MG63 (cell line): ENCODE measurements at places on chromosomes 5 and 9. TPM values are rescaled to one million over a fixed set of nuclear protein-coding genes. Genes with fewer than 3 reads are reported as not detected.
A peak's percentile ranks its signal among the peaks of the same experiment; 100 is the strongest.

DNA sequence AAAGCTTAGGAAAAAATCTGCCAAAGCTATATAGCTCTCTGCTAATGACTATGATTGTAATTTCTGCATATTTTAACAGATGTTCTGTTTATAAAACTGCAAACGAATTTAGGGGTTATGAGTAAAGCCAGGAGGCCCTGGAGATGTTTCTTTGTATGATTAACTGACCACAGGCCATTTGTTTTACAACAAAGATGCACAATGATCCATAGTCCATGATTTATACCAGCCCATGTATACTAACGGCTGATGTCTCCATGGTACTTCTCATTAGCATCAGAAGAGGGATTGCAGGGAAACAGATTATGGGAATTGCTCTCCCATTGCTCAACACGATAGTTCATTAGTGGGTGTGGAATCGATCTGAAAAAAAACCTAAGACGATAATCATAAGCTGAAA is 78.9 kb downstream of the PPP2R2B start:
- DNase-seq = no peak

- DNase-seq = no peak
Measured at GRCh38 chr5:50420343-50420935, 20.6 kb downstream of the EMB start.

- DNase-seq = no peak
Measured at GRCh38 chr9:12862611-12863410, 88.0 kb downstream of the LURAP1L start.

GRCh38 chr5:136043551-136043950 is 14.8 kb downstream of the TGFBI start:
- no peak for DNase-seq

- no peak for DNase-seq
Measured at GRCh38 chr9:134890155-134890495, 9.5 kb downstream of the FCN2 start.

DNA sequence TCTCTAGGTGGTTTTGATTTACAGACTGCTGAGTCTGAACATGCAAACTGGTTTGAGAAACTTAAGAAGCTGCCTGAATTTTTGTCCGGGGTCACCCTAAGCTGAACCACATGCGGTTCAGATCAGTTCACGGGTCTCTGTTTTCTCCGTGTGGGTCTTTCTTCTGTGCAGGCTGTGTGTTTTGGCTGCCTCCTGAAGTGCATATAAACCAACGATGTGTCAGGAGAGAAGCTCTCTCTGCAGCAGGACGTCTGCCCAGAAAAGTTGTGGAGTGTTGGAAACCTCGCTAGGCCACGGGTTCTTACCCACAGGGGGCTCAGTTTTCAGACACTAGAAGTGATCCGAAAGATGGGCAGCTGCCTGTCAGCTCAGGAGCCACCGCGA is 364.2 kb downstream of the IRX2 start:
- no peak for DNase-seq

- DNase-seq = no peak
Measured at GRCh38 chr9:123597876-123598556, 242.0 kb downstream of the CRB2 start.

- no peak for DNase-seq
Measured at GRCh38 chr5:25970906-25971489, 1067.4 kb downstream of the CDH9 start.

- DNase-seq = no peak
Measured at GRCh38 chr9:81489046-81489445, 200.3 kb downstream of the TLE1 start.

DNA sequence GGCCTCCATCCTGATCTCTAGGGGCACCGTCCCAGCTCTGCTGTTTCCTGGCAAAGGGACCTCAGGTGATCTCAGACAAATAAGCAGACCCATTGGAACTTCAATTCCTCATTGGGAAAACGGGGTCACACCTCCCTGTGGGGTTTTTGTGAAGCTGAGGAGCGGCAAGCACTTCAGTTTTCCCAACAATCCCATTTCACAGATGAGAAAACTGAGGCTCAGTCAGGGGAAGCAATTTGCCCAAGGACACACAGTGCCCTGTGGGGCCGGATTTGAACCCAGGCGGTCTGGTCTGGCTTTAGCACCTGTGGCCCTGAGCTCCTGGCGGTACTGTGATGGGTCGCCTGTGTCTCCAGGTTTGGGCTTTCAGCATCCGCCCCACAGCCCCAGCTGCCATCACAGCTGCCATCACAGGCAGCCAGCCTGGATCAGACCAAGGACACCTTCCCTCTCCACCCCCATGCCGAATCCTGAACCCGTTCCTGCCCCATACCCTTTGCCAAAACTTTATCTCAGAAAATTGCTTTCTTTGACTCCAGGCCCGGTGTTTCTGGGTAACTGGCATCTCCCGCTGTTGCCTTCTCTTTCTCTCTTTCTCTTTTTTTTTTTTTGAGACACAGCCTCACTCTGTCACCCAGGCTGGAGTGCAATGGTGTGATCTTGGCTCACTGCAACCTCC is 26.4 kb downstream of the NCS1 start:
- peak; percentile 51 for DNase-seq

DNA sequence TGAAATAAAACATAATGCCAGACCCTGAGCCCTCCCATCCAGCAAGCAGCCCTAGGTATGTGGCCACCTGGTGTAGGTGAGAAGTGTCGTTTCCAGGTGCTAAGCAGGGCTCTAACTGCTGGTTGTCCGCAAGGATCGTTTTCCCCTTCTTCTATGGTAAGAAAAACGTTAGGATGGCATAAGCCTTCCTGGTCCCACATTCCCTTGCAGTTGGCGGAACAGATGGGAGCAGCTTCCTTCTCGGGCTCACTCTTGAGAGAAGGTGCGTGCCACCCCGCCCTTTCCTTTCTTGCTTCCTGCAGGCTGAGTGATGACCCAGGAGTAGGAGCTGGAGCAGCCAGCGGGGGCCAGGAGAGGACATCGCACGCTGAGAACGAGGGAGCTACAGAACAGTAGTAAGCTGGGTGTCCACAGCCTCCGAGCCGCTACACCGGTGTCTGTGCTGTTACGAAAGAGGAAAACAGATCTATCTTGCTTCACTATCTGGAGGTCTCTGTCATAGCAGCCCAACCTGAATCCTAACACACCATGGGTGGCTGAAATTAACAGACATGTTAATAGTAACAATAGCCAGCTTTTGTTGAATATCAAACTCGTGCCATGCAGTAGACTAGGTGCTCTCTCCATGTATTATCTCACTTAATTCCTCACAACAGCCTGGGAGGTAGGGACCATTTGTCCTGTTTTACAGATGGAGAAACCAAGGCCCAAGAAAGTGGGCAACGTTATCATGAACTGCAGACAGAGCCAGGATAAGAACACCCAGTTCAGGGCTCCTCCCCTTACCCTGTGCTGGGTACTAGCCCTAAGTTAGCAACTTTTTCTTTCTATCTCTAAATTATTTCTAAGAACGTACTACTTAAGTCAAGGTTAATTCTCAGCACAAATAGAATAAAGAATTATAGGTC is 139.8 kb downstream of the COL23A1 start:
- DNase-seq = no peak

DNA sequence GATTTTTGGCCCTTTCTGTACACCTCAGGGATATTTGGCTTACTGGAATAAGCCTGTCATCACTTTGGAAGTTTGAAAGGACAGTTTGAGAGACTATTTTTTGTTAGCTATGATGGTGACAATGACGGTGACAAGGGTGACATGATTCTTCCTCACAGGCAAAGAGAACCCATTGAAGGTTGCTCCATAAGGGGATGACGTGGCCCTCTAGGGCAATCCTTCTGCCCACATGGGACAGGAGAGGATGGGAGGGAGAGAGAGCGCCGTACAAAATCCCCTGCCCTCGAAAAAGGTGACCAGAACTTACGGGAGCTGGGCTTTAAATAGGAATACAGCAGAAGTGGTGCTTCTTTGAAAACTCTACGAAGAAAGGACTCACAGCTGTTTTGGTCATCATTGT is 22.6 kb downstream of the HRH2 start:
- no peak for DNase-seq

DNA sequence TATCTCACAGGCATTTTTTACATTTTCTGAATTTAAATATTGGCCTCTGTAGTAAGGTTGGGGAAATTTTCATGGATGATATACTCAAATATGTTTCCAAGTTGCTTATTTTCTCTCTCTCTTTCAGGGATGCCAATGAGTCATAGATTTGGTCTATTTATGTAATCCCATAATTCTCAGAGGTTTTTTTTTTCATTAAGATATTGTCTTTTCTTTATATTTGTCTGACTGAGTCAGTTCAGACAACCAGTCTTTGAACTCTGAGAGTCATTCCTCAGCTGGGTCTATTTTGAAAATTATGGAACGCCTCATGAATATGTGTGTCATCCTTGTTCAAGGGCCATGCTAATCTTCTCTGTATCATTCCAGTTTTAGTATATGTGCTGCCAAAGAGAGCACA is 223.2 kb downstream of the PCSK1 start:
- DNase-seq = no peak

DNA sequence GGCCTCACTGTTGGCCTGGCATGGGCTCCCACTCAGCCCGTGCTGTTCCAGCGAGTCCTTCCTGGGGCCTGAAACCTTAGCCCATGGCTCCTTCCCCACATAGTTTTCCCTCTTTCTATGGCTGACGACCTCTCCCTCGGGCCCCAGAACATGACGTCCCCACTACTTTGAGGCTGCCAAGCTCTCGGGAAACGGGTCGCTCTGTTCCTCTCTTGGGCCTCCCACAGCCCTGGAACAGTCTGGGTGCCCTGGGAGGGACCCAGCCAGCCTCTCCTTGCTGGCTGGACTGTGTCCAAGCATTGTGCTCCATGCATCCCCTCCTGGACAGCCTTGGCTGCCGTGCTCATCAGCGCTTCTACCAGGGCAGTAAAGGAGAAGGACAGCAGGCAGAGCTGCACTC is 118.3 kb downstream of the SYK start:
- no peak for DNase-seq

DNA sequence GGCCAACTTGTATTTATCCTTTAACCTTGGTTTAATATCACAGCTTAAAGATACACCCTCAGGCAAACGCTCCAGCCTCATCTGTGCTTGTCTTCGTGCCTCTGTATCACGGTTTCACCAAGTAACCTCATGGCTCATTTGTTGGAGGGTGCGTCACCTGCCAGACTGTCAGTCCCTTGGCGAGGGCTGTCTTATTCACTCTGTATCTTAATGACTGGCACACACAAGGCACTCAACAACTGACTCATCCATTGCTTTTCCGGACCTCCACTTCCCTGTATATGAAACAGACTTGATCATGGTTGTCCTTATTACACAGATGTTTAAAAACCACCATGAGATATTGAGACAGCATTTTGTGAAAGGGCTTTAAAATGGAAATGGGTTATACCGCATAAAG is 28.0 kb downstream of the LCP2 start:
- no peak for DNase-seq

- DNase-seq = peak; percentile 71
Measured at GRCh38 chr9:69035438-69036308, at the start of gene FXN. Gene FXN, plus strand, starts transcription at chr9:69035752. Its CDS starts 31 bp downstream, at chr9:69035783.

GRCh38 chr5:94516148-94516547 is 102.3 kb downstream of the KIAA0825 start:
- no peak for DNase-seq

GRCh38 chr5:93082981-93083380 is 498.0 kb downstream of the NR2F1-AS1 start:
- DNase-seq = no peak

DNA sequence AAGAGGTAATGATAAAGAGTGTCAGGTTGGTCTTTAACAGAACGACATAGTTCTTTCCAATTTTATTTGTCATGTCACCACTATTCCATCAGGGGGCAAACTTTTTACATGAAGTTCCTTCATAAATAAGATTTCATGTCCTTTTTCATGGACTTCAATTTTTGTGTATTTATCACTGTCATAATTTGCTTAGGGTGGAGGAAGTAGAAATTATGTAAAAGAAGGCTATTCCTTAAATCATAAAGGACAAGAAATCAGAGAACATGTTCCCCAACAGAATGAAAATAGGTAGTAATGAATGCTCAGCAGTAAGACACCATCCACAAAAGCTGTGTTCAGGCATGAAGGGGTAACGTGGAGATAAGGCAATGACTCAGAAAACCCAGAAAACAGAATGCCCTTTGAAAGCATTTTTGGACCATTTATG is 72.7 kb downstream of the ZFAND5 start:
- DNase-seq = no peak

- no peak for DNase-seq
Measured at GRCh38 chr5:151240924-151241635, 11.9 kb upstream of the GM2A start.

Gene FREM1
- 0.37 and 0.43 TPM in 2 replicates for total RNA-seq

Gene MCC
- total RNA-seq = 0.86 and 7.1 TPM in 2 replicates

Gene ADAMTSL1
- total RNA-seq = 62.9 and 67.7 TPM in 2 replicates

Gene LHX6
- total RNA-seq = not detected in 2 replicates

Gene OR1L6
- not detected in 2 replicates for total RNA-seq

Gene BSPRY
- total RNA-seq = not detected in 2 replicates

Gene KCNMB1
- total RNA-seq = 0.43 TPM in 1 of 2 replicates, not detected in the other

Gene ZDHHC11B
- total RNA-seq = not detected in 2 replicates
